ENCODE measurements at places on chromosomes 1 and 21.

DNA sequence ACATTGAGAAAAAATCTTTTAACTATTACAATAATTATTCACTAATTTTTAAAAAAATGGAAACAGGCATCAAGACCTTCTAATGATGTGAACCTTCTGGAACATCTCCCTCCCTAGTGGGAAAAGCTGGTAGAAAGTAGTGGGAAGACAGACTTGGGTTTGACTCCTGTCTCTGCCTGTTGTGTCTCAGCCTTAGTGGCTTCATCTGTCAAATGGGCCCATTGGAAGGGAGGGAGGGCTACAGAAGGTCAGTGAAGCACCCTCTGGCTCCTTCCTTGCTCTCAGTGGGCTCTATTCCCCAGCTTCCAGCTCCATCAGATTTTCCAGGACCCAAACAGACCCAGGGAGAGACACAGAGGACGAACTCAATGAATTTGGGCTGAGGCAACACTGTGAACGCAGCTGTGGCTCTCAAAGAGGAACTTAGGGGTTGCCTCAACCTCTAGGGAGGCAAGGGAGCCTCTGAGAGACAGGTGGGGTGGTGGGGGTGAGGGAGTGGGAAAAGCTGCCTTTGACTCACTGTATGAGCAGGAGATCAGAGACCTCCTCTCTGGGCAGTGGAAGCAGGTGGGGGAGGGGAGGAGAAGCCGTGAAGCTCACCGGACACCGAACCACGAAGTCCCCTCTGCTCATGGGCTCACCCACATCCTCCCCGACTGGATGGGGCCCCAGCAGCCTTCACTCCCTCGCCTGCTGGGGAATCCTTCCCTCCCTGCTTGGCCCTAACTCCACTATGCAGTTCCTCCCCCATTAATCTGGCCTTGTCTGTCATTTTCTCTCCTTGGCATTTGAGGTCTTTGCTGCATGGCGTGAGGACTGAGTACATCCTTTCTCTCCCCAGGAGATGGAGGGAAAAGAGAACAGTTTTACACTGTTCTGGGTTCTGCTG, 4.5 kb downstream of the CNR2 start:
- no peak for DNase-seq

DNA sequence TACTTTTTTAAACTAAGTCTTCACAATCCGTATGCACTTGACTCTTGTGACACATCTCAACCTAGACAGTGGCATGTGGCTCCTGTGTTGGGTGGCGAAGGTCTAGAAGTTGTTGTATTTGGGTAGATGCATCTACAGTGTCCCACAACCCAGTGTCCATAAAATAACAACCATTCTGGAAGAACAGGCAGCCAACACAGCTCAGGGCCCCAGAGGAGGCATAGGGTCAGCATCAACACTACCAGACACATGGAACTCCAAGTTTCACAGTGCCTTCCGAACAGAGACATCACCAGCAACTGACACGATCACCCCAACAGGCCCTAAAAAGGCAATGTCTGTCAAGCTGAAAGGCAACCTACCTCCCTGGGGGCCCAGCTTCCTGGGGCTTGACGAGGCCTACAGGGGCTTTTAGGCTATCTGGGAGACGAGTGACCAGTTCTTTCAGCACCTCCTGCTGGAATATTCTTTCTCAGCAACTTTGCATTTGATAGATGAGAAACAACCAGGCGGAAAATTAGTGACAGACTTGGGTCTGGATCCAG, 5.6 kb downstream of the SH3BP5L start:
- DNase-seq, result no peak

- no peak for DNase-seq
Measured at GRCh38 chr1:227072991-227073390, 132.9 kb downstream of the COQ8A start.

DNA sequence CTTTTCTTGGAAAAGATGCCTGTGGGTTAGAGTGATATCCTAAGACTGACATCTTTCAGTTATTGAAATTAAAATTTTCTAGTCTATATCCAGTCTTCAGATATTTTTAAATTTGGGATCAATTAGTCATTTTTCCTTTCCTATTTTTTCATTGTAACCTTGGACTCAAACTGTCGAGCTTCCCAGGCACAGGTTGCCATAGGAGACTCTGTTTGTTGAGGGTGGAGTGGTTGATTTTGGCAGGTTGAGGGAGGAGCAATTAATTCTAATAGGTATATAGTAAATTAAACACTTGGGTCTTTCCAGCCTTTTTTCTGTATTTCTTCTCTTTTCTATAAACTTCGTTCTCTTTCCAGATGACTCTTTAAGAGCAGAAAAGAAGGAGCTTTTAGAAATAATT, 326.8 kb downstream of the ASTN1 start:
- DNase-seq, result no peak

DNA sequence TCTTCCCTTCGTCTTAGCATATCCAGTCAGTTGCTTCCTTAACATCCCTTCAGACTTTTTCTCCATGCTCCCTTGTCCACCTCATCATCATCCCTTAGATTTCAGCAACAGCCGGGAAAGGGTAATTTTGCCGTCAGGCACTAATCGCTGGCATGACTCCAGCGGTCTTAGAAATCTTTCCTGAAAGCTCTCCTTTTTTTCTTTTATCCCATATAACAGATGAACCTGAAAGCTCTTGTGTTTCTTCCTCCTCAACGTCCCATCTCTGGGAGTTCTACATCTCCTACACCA, 10.4 kb upstream of the BOLA1 start:
- no peak for DNase-seq

DNA sequence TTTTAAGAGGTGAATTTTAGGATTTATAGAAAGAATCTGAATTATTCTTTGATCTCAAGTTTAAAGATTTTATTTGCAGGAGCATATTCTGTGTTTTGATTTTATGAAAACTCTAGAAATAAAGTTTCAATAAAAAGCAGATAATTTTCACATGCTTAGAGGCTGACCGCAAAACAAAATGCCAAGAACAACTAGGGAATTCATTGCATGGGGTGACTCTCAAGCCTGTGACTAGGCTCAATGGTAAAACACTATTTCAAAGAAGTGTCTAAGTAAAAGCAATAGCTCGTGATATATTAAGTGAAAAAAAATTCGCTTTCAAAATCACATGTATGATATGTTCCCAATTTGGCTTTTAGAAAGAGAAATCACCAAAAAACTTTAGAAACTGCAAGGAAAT, 49.6 kb downstream of the RPL5 start:
- DNase-seq, result no peak
